H9 (cell line): ENCODE measurements at places on chromosomes 2 and 18. TPM values are rescaled to one million over a fixed set of nuclear protein-coding genes. Genes with fewer than 3 reads are reported as not detected.

The FIGN gene
- 12.9 and 14.6 TPM in 2 replicates for total RNA-seq

The TRAPPC12 gene
- total RNA-seq = 79.3 and 86.0 TPM in 2 replicates

The VWC2L gene
- total RNA-seq = not detected in 2 replicates

- no peak for DNase-seq
- H3K27me3 ChIP-seq = no peaks in the 10 kb centered on the region
- no peaks in the 10 kb centered on the region for H3K4me1 ChIP-seq
- no peak overlapping the region for H3K4me3 ChIP-seq
Measured at GRCh38 chr2:220955776-220956175, 616.3 kb downstream of the EPHA4 start.

GRCh38 chr2:154587739-154588138 lies 110.8 kb upstream of the KCNJ3 start:
- no peaks in the 10 kb centered on the region for H3K36me3 ChIP-seq
- peaks cover 11% of the 10 kb centered on the region; the same call in 1 of the 2 replicates for H3K4me1 ChIP-seq
- no peak overlapping the region for H3K27ac ChIP-seq
- no peak for DNase-seq

The PLCD4 gene
- 0.18 and 0.42 TPM in 2 replicates for total RNA-seq

The HTR2B gene
- total RNA-seq = not detected in 2 replicates
